Right ventricle myocardium inferior (tissue), 1 donor: ENCODE measurements at places on chromosomes 5 and 9. TPM values are rescaled to one million over a fixed set of nuclear protein-coding genes. Genes with fewer than 3 reads are reported as not detected.

DNA sequence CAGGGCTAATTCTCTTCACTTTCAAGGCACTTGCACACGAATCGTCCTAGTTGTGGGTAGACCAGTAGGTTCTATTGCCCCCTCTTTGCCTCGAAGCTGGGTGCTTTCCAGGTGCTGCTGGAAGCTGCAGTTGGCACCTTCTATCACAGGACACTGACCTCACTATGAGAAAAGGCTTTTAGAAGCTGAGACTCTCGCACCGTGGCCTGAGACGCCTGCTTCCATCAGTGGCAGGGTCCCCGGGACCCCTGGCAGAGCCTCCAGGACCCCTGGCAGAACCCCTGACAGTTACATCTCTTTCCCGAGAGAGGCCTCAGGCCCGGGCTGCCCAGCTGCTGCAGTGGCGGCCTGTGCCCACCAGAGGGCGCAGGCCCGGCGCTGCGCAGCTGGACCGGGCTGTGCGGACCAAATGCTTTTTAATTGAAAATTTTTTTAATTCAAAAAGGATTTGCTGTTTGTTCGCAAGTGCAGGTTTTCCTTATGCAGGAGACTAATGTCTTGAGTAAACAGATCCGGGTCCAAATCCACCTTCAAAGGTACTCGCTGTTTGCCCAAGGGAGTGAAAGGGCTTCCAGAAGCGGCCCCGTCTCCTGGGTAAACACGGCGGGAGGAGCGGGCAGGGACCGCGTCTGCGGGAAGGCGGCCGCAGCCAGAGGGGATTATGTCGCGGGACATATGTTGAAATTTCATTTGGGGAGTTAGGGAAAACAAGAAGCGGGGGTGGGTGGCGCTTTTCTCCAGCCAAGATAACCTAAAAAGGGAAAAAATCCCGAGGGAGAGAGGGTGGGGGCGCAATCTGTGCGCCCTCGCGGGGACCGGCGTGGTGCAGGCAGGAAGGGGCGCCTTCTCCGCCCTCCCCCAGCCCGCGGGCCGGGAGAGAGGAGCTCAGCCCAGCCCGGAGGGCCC, 114.5 kb upstream of the LMX1B start:
- peak; percentile 87 for DNase-seq

- DNase-seq, result no peak
Observed at GRCh38 chr5:12883395-12883794, 979.1 kb upstream of the CTNND2 start.

- DNase-seq, result no peak
Observed at GRCh38 chr5:176630681-176631222, 277 bp downstream of the EIF4E1B start.

Gene HARS2
- total RNA-seq, result 24.4 TPM

Gene ACOT12
- total RNA-seq, result not detected

Gene CYLC2
- total RNA-seq, result not detected

Gene BHMT2
- total RNA-seq, result 8.9 TPM

Gene NRG2
- 1.9 TPM for total RNA-seq
